HT1080 (cell line): ENCODE measurements at places on chromosomes 3 and 15. TPM values are rescaled to one million over a fixed set of nuclear protein-coding genes. Genes with fewer than 3 reads are reported as not detected.

DNA sequence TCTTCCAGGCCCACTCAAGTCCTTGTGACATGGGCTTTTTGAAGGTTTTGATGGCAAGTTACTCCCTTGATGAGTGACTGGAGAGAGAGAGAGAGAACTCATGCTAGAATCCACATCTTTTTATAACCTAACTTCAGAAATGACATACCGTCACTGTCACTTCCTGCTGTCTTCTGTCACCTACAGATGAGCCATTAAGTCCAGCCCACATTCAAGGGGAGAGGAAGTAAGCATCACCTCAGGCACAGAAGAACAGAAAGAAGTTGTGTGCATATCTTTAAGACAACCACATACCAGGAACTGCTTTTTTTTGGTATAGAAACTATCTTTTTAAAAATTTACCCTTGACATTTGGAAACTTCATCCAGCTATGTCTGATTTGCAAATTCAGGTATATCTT, 16.6 kb upstream of the TXNRD3 start:
- no peak for DNase-seq

The KNG1 gene
- not detected in 2 replicates for total RNA-seq

DNA sequence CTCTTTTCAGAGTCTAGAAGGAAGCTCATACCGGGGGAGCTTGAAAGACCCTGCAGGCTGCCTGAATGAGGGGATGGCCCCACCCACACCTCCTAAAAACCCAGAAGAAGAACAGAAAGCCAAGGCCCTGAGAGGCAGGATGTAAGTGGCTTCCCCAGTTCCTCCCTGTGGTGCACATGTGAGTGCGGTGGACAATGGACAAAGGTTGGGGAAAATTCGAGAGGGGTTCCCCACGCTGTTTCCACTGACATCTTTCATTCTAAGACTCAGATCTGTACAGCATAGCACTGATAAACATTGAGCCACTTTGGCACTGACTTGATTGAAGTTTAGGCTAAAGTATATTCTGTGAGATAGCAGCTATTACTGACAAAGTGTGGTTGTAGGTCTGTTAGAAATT, 79.5 kb upstream of the UMPS start:
- DNase-seq = no peak

The MEX3B gene
- 1.9 and 2.4 TPM in 2 replicates for total RNA-seq

The COLQ gene
- total RNA-seq = 0.27 TPM in 1 of 2 replicates, not detected in the other

- no peak for DNase-seq
Observed at GRCh38 chr15:76930831-76931396, 635 bp upstream of the RCN2 start.

The TRA2B gene
- 427 and 535 TPM in 2 replicates for total RNA-seq
